ENCODE measurements at places on chromosomes 12 and 14.

DNA sequence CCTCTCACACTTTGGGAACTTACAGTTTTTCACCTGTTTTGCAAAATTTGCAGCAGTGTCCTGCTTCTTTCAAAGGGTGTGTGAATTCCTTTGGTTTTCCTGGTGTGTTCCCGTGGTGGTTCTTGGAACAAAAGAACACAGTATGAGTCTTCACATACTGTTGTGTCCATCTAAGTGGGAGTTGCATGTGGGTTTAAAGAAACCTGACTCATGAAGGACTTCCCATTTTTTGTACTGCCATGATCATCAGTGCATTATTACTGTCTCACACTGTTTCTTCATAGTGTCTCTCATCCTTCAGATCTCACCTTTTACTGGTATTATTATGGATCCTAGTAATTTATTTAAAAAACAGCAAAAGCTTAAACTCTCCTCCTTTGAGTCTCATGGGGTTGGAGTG is 3.8 kb upstream of the GZMH start:
- DNase-seq: no peak

DNA sequence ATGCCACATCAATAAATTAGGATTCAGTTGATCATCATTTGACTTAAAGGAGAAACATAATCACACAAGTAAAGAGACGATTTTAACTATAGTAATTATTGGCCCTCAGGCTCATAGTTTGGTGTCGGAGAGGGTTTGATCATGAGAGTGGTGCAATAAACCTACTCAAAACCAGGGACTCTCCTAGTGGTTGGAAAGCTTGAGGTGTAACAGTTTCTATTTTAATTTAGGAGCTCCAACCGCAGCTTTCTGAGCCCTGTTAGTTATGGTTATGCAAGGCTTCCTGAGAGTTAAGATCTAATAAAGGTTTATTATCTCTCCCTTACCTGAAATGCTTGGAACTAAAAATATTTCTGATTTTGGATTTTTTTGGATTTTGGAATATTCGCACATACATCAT is 36.4 kb downstream of the TMTC2 start:
- DNase-seq: peak; percentile 3

- no peak for DNase-seq
Measured at GRCh38 chr12:123886931-123887582, 85.6 kb downstream of the CCDC92 start.

DNA sequence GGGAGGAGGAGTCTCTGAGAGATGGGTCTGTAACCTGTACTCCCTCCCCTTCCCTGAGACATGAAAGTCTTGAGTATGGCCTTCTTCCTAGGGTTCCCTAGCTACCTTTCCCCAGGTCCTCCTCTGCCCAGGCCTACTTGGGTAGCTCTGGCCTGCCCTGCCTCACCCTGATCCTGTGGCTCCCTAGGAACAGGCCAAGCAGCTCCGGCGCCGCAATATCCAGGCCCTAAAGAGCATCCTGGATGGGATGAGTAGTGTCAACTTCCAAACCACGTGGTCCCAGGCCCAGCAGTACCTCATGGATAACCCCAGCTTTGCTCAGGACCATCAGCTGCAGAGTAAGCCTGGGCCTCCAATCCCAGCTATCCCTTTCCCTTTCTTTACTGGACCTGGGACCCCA is 12.3 kb downstream of the PRPF40B start:
- DNase-seq: no peak

GRCh38 chr12:27913999-27914614 is 58.4 kb downstream of the PTHLH start:
- no peak for DNase-seq

DNA sequence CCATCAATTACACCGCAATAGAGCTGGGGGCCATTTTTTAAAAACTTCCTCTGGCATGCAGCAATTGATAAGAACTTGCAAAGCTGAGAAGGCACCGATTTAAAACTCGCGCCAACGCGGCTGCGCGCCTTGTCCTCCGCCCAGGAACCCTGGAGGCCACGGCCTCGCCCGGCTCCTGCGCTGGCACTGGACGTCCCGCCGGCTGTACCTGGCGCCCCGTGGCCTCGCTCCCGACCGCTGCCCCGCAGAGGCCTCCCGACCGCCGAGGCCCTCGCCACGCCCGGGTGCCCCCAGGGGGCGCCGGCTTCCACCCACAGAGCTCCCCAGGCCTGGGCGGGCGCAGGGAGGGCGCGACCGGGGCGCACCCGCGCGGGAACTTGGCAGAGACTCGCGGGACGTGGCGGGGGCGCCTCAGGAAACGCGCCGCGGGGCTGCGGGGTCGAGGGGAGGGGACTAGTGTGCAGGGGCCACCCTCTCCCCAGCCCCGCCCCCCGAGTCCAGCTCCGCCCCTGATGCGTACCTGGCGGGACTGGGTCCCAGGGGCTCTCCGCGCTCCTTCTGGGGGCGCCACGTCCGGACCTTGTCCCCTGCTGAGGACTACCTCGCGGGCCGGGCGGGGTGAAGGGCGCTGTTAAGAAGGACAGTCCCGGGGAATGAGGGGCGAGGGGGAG is 65.7 kb downstream of the TNFAIP2 start:
- DNase-seq: peak; percentile 45

GRCh38 chr12:82407481-82407880 is 49.2 kb downstream of the METTL25 start:
- DNase-seq: no peak

GRCh38 chr14:35405304-35405996 is 901 bp upstream of the NFKBIA start:
- DNase-seq: no peak

DNA sequence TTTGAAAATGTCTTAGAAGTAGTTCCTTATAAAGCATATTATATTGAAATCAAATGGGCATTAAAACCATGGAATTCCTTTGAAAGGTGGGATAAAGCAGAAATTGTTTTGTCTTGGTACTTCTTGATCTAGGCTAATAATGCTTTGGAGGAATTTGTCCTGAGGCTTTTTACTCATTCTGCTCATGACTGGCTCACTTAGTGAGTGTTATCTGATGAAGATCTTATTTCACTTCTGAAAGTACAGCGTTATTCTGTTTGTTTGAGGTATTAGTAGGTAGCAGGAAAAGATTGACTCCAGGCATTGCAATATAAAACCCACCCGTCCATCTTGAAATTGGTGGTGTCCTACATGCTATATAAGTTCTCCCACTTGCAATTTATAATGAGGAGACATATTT is 5.5 kb downstream of the C12orf71 start:
- no peak for DNase-seq

DNA sequence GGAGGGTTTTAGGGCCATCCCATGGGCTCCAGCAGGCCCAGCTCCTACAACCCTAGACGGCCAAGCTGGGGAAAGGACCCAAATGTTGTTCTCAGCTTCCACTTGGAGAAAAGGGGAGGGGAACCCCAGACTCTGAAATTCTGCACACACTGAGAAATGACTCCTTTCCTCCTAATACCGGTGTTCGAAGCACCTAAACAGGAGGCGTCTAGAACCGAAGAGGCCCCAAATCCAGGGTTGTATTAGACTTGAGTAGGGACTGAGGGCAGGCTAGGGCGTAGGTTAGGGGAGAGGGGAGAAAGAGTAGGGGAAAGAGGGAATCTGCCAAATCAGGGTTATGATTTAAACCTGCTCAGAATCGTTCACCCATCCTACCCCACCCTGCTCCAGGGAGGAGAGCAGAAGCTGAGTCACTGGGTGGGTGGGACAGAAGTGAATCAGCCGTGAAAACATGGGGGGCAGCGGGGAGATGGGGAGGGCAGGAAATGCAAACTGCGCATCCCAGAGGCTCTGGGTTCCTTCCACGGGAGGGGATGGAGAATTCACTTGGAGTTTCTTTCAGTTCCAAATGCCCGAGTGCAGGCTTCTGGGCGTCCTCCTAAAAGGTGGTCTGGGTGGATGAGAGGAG is 1.0 kb downstream of the IGFBP6 start:
- peak; percentile 48 for DNase-seq

- no peak for DNase-seq
Measured at GRCh38 chr14:95007921-95008320, 149.4 kb downstream of the DICER1 start.

DNA sequence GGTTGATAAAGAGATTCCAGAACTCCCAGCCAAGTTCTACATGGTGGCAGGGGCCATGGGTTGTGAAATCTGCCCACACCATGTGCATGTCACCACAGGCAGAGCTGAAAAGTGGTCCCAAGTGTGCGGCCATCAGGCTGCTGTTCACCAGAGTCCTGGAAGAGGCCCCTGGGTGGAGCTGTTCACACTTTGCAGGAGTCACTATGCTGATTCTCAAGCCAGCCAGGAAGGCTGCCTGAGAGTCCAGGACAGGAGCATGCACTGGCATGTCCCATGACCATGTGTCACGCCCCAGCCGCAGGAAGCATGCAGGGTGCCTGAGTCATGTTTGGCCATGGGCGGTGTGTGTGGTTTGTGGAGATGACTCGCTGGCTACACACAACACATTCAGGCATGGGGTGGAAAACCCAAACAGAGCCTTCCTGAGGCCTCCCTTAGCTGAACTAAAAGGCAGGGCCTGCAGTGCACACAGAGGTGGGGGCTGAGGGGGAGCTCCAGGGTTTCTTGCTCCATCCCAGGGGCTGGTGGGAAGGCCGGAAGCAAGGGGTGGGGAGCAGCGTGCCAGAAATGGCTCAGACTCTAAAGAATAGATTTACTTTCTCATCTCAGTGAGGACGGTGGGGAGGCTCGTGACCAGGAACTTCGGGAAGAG is 19.4 kb downstream of the ABCB9 start:
- DNase-seq: peak; percentile 92

- no peak for DNase-seq
Measured at GRCh38 chr12:118884226-118884625, 97.1 kb upstream of the SRRM4 start.

- no peak for DNase-seq
Measured at GRCh38 chr14:21891921-21892320, 218.3 kb upstream of the OR4E1 start.

DNA sequence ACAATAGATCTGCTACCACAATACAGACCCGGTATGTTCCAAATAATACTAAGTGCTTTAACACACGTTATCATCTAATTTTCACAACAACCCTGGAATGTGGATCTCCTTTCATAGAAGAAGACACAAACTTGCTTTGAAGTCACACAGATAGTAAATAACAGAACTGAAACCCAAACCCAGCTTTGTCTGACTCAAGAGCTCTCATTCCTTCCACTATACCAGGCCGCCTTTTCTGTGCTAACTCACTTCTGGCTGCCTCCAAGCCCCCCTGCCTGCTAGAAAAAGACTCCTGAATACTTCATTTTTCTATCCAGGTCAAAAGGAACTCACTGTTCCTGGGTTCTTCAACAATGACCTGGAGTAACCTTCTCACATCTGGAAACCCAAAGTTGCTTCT is 37.8 kb downstream of the PRPF40B start:
- peak; percentile 55 for DNase-seq

- DNase-seq: no peak
Measured at GRCh38 chr14:68665792-68666204, 127.1 kb downstream of the ZFP36L1 start.

DNA sequence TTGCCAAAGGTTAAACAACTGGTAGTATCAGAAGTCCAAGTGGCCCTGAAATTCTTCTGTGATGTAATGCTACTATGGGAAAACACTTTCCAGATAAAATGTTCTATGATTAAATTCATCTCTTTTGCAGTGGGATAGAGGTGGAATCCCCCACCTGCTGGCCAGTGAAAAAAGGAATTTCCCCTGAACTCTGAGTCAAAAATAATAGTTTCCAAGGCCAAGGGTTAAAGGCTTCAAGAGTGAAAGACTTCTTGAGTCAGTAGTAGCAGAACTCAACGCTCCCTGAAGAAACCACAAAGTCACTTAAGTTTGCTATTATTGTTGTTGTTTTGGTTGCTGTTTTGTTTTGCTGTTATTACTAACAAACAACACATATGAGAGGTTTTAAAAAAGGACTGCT is 330.8 kb downstream of the SOX5 start:
- DNase-seq: no peak

GRCh38 chr14:49487238-49487637 is 98.9 kb downstream of the RPS29 start:
- no peak for DNase-seq

DNA sequence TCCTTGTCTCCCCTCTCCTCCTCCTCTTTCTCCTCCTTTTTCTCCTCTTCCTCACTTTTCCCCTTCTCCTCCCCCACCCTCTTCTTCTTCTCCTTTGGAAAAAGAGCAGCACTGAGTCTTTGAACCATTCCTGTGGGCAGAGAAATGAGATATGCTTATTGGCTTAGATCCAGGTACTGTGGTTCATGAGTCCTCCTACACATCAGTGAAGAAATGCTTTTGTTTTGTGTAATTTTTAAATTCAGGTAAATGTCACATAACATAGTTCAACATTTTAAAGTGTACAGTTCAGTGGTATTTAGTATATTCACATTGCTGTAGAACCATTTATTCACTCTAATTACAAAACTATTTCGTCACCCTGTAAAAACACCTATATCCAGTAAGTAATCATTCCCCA is 402.1 kb downstream of the AACS start:
- DNase-seq: no peak
